ENCODE measurements at places on chromosomes 4 and X.
A peak's percentile ranks its signal among the peaks of the same experiment; 100 is the strongest.

DNA sequence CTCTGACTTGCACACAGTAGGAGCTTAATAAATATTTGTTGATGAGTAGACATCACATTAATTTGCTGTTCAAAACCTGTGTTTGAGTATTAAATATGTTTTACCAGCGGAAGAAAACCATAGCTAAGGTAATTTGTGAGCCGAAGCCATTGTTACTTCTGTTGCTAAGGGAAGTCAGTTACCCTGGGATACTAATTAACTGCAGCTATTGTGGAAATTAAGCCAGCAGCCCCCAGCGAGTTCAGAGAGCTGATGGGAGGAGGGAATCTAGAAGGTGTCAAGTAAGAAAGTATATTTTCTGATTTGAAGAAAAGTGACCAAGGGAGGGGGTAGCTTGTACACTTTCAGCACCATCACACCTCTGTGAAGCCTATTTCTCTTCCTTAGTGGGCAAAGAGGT is 76.7 kb upstream of the IGSF1 start:
- DNase-seq: no peak

GRCh38 chr4:23878912-23879732 is 10.7 kb downstream of the PPARGC1A start:
- no peak for DNase-seq

GRCh38 chrX:80765220-80765625 is 44.5 kb downstream of the BRWD3 start:
- DNase-seq: no peak

DNA sequence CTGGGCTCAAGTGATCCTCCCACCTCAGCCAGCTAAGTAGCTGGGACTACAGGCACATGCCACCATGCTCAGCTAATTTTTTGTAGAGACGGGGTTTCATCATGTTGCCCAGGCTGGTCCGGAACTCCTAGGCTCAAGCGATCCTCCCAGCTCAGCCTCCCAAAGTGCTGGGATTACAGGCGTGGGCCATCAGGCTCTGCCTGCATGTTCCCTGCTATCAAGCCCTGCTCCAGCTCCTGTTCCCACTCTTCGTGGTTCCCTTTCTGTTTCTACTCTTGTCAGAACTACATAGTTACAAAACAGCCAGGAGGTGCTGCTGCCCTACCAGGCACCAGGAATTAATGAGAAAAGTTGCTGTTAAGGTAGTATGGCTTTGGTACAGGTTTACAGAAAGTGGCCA is 8.7 kb downstream of the TIMP1 start:
- DNase-seq: no peak

- no peak for DNase-seq
Measured at GRCh38 chr4:8155048-8155447, 3.6 kb downstream of the ABLIM2 start.

GRCh38 chrX:148562846-148563245 is 62.4 kb downstream of the AFF2 start:
- peak; percentile 21 for DNase-seq

DNA sequence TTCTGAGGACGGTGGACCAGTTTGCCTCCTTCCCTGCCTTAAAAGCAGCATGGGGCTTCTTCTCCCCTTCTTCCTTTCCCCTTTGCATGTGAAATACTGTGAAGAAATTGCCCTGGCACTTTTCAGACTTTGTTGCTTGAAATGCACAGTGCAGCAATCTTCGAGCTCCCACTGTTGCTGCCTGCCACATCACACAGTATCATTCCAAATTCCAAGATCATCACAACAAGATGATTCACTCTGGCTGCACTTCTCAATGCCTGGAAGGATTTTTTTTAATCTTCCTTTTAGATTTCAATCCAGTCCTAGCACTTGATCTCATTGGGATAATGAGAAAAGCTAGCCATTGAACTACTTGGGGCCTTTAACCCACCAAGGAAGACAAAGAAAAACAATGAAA is 255.3 kb downstream of the RAPGEF2 start:
- no peak for DNase-seq

GRCh38 chr4:127622921-127623796 is 9.6 kb upstream of the INTU start:
- peak; percentile 59 for DNase-seq

Data from hematopoietic multipotent progenitor cell treated with erythropoietin and hydrocortisone succinate and interleukin-3 and kit ligand, for 4 days (in vitro differentiated cells).